ENCODE measurements at places on chromosomes 7 and 10.

DNA sequence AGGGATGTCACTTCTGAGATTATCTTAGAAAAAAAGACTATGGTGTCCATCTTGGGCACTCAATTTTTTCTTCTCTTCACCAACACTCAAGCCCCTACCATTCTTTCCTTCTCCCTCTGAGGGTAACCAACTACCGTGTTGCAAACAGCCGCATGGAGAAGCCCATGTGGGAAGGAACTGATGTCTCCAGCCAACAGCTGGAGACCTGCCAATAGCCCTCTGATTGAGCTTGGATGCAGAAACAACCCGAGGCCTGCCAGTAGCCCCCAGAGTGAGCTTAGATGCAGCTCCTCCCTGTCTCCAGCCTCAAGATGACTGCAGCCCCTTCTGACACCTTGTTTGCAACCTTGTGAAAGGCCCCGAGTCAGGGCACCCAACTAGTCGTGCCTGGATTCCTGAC, 36.4 kb upstream of the CHCHD3 start:
- DNase-seq, result no peak

DNA sequence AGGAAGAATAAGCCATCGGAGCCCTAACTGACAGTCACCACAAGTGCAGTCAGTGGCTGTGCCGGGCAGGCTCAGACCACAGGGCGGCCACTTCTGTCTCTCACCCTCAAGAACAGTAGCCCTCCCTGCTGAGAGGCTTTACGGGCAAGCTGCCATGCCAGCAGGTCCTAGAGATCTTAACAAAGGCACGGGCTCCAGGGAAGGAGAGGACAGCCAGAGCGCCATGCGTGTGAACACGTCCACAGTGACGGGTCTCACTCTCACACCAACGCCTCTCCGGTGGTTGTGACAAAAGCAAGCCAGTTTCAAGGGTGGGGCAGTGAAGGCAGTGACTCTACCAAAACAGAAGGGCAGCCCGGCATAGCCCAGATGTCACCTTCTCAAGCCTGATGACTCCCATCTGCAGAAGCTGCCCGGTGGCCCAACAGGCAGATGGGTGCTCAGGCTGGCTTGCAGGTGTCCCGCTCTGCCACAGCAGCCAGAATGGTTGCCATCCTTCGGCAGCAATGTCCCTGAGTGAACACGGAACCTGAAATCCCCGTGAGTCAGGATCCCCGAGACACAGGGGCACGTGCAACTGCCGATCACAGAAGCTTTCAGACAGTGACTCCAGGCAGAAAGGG, 102.0 kb downstream of the FAM53B start:
- no peak for DNase-seq

- DNase-seq, result no peak
These were observed 166.3 kb downstream of the TNS3 start for GRCh38 chr7:47415318-47416212.

GRCh38 chr7:91289633-91290254, 25.5 kb downstream of the FZD1 start:
- no peak for DNase-seq

DNA sequence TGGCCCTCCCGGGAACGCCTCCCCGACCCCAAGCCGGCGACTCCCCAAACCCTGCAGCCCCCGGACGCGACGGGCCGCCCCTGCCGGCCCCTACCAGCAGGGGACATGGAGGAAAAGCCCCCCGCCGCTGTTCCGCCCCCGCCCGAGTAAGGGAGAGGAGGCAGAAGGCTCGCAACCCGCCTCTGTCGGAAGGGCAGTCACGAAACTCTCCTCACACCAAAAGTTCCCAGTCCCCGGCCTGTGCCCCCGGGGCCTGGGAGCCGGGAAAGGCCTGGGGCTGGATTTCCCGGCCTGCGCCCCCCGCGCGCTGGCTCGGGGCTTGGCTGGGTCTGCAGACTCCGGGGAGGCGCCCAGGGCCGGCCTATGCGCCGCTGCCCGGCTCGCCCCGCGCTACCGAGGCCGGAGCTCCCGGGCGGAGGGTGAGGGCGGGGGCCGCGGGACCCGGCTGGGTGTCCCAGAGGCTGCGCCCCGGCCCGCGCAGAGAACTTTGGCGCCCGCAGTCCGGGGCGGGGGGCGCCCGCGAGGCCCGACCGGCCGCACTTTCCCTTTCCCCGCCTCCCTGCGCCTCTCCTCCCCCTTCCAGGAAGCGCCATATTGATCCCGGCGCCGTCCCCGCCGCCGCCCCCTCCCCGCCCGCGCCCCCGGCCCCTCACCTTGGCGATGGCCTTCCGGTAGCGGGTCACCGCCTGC, 728 bp downstream of the PARD3 start:
- DNase-seq, result no peak

DNA sequence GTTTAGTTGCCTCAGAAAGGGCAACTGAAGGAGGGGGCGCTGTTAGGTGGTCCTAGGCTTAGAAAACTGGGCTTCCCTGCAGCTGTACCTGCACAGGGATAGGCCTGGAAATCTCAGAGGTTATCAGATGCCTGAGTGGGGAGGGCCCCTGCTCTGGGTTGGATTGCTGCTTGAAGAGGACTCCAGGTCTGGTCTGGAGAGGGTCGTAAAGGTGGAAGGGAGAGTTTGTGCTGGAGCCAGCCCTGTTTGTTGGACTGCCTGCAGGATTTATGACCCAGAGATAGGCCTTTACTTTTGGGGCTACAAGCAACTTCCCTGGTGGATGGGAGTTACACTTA, 765.9 kb downstream of the GRID1 start:
- no peak for DNase-seq

- DNase-seq, result no peak
These were observed 72.0 kb upstream of the TES start for GRCh38 chr7:116138202-116138801.

DNA sequence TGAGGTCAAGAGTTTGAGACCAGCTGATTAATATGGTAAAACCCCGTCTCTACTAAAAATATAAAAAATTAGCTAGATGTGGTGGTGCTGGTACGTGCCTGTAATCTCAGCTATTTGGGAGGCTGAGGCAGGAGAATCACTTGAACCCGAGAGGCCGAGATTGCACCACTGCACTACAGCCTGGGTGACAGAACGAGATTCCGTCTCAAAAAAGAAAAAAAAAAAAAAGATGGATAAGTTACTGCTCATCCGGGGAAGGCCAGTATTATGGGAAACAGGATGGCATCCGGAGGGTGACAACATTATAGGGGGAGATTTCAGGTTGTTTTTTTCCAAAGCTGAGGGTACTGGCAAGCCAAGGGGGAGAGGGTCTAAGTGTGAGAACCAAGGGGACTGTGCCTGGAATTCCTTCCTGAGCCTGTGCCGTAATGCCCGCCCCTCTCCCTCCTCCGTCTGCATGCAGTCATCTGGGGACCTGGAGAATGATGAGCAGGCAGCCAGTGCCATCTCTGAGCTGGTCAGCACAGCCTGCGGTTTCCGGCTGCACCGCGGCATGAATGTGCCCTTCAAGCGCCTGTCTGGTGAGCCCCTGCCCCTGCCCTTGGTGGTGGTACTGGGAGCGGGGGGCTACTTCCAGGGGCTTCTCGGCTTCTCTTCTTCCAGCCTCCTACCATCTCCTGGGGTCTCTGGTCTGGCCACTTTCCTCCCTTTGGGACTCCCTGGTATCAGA, 4.4 kb downstream of the LAMTOR4 start:
- no peak for DNase-seq

DNA sequence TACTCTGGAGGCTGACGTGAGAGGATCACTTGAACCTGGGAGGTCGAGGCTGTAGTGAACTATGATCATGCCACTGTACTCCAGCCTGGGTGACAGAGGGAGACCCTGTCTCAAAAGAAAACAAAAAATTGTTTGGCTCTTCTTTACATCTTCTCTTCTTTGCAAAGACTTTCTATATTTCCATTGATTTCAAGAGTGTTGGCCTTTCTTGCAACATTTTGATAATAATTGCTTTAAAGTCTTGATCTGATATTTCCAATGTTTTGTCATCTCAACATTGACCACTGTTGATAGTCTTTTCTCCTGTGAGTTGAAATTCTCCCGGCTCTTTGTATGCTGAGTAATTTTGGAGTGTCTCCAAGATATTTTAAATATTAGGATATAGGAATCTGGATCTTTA, 17.8 kb upstream of the CLDN4 start:
- DNase-seq, result no peak

DNA sequence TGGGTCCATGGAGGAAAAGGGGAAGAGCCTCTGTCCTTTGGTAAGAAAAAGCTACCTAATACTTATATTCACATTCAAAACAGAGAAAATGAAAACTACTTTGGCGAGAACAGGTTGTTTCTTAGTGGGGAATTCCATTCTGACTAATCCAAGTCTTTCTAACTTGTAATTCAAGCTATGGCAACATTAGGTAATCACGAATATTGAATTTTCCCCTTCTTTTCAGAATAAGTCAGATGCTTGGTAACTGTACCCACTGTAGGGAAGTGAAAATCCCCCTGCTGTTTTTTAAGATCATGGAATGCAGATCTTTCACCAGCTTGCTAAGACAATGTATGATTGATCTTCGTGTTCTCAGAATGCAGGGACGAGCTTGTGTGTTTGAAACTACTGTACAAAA, 384.4 kb downstream of the TCERG1L start:
- DNase-seq, result no peak

- DNase-seq, result no peak
These were observed 47.9 kb upstream of the FEZF1 start for GRCh38 chr7:122352454-122352853.

DNA sequence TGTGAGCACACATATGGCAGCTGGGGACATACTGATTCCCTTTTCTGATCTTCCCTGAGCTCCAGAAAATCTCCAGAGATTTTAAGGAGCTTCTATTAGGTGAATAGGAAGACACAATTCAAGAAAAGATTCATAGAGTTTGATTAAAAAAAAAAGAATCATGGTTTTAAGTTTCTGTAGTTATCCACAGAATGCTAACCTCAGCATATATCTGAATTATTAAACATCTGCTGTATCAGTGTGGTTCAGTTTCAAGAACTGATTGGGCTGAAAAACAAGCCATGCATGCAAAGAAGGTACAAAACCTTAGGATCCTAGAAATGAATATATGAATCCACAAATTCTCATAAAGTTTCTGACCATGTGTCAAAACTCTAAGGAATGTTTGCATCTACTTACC, 94.1 kb upstream of the ZNF438 start:
- DNase-seq, result no peak

Data from stimulated activated CD4-positive, alpha-beta T cell treated with anti-CD3 and anti-CD28 coated beads, TNF-alpha, amount 100 ng/mL, for 24 hours (primary cell).